ENCODE measurements at places on chromosomes 2 and 18.

- DNase-seq: peak; percentile 10
These were observed 52.6 kb downstream of the CD28 start for GRCh38 chr2:203758841-203759689.

DNA sequence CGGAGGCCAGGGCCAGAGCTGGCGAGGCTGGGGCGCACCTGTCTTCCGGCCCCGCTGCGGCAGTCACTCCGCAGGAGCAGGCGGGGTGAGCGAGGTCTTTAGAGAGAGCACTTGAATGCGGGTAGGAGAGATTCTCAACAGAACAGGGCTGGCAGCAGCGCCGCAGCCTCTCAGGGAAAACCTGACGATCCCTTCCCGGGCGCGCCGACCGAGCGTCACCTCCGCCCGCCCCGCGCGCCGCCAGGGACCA is 526 bp downstream of the PRKRA start:
- DNase-seq: no peak

DNA sequence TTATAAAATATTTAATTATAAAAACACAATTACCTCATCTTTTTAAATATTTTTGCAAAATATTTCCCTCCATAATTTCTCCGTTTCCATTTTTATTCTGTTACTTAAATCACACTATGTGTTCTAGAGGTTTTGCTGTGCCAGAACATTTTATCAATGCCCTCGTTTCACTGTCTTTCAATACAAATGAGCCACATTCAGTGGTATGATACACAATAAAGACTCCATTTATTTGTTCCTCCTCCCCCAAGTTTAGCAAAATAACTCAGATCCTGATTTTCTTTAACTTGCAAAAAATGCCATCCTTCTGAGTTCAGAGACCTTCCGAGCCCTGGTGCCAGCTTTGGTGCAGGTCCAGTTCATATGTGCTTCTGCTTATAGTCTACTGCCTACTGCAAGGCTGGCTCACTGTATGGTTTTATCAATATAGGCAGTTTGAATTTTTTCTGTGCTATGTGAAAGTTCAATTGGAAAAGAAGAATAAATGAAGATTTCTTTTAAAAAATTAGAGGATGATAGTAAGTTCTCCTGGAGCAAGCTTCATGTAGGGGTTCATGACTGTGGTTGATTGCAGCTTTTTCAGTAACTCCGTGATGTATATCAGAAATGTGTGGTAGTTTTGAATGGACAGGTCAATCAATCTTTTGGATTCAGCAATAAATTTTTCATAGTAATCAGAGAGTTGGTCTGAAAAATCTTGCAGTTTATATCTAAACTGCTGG is 42.5 kb downstream of the APOB start:
- DNase-seq: no peak

DNA sequence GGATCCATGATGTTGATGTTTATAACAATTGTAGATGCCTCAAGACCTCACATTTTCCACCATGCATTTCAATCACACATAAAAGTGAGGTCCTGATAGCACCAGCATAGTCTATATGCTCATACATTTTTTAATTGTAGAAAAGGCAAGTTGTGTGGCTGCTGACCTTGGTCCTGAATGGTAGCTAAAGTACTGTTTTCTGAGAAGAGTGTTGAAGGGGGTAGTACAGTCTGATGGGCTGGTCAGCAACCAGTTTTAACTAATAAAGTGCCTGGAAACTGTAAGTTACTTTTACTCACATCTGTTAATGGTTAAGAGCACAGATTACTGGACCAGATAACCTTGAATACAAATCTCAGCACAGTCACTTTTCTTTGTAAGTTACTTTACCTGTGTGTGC is 15.9 kb downstream of the ZNF638 start:
- no peak for DNase-seq

DNA sequence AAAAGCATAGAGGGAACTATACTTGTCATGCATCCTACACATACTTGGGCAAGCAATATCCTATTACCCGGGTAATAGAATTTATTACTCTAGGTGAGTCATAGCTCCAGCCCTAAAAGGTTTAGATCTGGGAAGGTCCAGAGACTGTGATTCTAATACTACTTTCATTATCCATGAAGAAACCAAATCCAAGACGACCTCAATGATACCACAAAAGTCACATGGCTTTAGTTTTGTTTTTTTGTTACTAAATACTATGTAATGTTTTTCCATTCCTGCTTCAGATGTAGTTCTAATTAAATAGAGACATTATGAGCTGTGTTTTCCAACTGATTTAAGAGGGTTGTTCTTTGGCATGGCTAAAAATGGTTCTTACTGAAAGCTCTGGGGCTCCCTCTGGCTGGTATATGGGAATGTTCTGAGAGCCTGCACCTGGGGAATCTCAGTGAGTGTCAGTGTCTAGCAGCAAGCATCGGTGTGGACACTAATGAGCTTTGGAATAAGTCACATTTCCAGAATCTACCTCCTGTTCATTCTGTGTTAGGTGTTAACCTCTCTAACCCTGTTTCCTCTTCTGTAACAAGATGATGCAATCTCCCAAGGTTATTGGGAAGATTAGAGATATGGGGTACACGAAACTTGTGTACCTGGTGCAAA is 20.5 kb upstream of the IL1RL2 start:
- no peak for DNase-seq

- DNase-seq: no peak
These were observed 1.9 kb downstream of the DUSP2 start for GRCh38 chr2:96143231-96143847.

DNA sequence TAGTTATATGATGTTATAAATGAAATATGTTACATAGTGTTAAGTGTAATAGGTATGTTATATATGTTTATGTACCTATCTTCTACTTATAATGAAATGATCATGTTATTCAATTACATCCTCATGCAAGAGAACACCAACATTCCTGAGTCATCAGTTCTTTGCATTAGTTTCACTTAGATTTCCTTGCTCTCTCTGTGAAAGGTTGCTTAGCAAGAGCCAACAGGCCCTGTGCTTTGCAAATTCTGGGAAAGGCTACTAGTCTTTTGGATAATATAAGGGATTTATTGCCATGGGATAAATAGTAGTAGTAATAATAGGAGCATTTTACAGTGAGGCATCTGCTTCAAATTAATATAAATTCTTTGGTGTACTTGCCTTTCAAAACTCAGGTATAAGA is 274.8 kb downstream of the SP3 start:
- no peak for DNase-seq

GRCh38 chr2:170141865-170142264 is 36.1 kb upstream of the MYO3B start:
- DNase-seq: no peak

GRCh38 chr2:129705085-129705484 is 274.4 kb upstream of the RAB6C start:
- no peak for DNase-seq

GRCh38 chr2:173355866-173356508 is 1.3 kb downstream of the CDCA7 start:
- no peak for DNase-seq

DNA sequence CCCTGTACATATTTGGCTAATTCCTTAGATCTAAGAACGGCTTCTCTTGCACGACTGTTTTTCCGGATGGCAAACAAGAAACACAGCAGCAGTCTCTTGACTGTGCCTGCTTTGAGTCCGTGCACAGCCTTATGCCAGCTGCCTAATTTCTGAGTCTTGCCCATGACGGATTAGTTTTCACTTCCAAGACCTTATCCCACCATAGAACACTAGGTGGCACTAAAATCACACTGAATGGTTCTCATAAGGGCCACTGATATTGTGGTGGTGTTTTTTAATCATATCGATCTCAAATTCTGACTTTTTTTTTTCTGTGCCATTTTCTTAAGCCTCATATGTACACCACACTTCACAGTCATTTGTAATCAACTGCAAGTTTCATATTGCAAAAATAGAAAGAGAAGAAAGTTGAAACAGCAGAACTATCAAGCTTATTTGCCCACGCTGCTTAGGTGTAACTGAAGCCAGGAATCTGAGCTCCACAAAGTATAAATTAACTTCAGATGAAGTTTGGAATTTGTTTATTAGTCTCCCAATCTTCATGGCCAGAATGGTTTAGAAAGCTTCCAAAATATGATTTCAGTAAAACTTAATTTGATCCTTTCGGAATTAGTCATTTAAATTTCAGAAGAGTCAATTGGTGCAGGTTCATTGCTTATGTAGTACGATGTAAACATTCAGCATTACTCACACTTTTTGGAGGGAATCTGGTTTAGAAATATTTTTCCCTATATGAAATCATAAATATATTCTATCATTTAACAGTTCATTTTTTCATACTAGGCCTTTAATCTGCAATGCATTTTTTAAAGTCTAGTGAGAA is 45.5 kb upstream of the SCN7A start:
- peak; percentile 11 for DNase-seq

DNA sequence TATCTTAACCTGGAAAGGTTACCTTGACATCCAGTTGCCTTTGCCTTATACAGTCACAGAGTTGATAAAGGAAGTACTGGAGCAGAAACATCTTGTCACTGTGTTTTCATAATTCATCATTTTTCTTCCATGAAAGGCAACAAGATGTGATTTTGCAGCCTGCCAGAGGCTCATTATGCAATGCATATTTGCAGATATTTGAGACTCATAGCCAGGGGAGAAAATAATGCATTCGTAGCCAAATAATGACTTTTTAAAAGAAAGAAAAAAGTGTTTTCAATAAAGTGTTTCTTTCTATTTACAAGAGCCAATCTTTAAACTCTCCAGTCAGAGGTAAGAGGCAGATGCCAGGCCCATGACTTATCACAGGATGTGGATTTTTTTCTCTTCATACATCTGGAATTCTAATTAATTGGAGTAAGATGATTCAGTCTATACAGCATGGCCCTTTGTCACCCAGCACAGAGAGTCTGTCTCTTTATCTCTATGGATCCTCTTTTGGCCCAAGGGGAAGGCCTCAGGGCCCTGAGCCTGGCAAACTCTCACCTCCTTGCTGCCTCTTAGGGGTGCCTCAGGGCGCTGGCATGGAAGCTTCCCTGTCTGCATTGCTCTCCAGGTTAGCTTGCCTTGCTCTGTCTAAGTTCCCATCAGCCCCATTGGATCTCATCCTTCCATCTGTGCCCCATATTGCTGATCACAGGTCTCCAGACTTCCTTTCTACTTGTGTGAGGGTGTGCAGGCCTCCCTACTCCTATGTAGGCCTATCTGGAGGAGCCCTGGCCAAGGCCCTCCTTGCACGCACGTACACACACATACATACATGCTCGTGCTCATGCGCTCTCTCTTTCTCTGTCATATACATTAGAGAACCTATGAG is 247.7 kb downstream of the TPGS2 start:
- no peak for DNase-seq

- DNase-seq: no peak
These were observed 111.4 kb upstream of the CDC42EP3 start for GRCh38 chr2:37782721-37783371.

DNA sequence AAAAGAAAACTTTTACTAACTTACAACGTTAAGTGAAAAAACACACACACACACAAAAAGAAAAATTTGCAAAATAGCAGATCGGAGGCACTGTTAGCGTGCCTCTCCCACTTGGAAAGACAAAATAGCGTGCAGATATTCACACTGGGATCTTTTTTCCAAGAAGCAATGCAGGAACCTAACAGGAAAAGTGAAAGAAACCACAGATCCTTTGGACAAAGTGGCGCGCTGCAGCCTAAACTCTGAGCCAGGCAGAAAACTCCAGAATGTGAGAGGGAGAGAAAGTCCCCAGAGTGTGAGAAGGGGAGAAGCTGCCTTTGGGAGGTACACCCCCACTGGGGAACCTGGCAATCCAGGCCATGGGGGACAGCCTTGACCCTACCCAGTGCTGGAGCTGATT is 70.7 kb upstream of the SERPINE2 start:
- DNase-seq: no peak

DNA sequence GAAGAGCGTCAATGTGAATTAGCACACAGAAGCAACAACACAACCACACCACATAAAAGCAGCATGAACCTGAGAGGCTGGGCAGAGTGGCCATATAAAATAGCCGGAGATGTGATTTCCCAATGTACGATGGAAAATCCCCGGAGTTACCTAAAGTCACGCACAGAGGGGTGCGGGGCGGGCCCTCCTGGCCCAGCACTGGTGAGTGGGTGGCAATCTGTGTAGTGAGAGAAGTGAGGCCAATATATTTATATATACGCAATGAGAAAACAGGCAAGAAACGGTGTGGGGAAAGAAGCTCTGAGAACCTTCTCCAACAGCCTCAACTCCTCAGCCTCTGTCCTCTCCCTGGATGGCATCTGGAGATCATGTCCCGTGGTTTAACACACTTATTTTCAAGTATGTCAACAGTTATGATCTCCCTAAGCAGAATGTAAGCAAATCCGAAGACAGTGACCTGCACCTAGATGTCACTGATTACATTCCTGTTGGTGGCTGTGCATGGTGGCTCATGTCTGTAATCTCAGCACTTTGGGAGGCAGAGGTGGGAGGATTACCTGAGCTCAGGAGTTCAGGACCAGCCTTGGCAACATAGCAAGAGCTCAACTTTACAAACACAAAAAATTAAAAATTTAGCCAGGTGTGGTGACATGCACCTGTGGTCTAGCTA is 41.6 kb downstream of the CRACDL start:
- no peak for DNase-seq

GRCh38 chr2:222776792-222777191 is 84.0 kb upstream of the ACSL3 start:
- DNase-seq: no peak

- DNase-seq: peak; percentile 69
These were observed at the start of gene RAPH1 for GRCh38 chr2:203535078-203535783. Gene RAPH1, minus strand, starts transcription at chr2:203535301. Its CDS starts 39,948 bp downstream, at chr2:203495353.

GRCh38 chr2:168480356-168480755 is 24.3 kb downstream of the CERS6 start:
- DNase-seq: no peak

GRCh38 chr2:112061299-112061698 is 6.2 kb downstream of the TMEM87B start:
- DNase-seq: no peak
